ENCODE measurements at places on chromosomes 1 and 21.

- no peak for DNase-seq
Observed at GRCh38 chr1:89641781-89642180, 8.9 kb downstream of the LRRC8C start.

GRCh38 chr21:42242611-42243010 lies 23.7 kb downstream of the ABCG1 start:
- DNase-seq: no peak

DNA sequence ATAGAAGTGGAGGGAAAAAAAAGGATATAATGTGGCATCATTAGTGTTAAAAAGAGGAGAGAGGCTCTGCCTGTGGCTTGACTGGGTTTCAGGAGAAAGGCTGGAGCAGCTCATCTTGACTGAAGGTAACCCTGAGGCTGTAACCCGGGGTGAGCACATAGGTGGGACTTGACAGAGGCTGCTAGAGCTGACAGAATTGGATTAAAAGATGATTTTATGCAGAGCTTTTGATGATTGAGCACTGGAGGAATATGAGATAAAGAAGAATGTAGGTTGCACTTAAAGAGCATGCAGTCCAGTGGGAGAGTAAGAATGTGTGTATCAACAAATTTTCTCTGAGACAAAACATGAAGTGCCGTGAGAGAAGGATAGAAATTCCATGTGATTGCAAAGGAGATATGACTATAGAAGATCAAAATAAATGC lies 17.3 kb downstream of the LAMC1 start:
- no peak for DNase-seq

DNA sequence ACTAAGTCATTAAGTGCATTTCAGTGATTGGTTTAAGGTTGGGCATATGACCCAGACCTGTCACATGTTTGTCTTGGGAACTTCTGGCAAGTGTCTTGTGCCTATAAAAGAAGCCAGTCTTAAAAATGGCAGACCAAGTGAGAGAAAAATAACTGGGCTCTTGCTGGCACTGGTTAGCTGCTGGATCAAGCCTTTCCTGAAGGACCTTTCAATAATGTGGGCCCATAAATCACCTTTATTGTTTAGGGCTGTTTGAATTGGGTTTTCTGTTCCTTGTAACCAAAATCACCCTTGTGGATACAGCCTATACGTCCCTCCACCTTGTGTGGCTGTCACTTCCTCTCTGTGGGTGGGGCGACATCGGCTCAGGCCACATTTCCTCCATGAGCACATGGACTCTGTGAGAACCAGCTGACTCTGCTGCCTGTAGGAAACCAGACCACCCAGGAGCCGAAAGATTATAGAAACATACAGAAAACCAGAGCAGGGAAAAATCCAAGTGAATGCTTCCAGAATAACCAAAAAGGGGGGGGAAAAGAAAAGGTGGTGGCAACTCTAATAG lies 25.6 kb upstream of the WNT4 start:
- DNase-seq: no peak

GRCh38 chr21:34942911-34943310 lies 106.2 kb downstream of the RUNX1 start:
- no peak for DNase-seq

DNA sequence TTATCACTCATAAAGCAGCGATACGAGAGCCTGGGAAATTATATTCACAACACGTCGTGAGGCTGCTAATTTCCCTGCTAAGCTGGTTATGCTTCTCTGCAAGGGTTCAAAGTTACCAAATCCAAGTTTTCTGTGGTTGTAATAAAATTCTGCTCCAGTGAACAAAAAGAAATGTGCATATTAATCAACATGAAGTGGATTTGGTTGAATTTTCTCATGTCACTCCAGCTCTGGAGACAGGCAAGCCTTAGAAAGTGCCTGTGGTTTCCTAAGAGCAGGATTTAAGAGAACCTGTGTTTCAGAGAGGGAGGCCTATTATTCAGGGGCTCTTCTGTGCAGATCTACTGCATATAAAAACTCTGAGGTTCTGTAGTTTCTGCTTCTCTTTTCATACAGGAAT lies 87.5 kb downstream of the WLS start:
- DNase-seq: no peak

- DNase-seq: no peak
Observed at GRCh38 chr21:37675202-37675801, 241.0 kb downstream of the KCNJ6 start.

DNA sequence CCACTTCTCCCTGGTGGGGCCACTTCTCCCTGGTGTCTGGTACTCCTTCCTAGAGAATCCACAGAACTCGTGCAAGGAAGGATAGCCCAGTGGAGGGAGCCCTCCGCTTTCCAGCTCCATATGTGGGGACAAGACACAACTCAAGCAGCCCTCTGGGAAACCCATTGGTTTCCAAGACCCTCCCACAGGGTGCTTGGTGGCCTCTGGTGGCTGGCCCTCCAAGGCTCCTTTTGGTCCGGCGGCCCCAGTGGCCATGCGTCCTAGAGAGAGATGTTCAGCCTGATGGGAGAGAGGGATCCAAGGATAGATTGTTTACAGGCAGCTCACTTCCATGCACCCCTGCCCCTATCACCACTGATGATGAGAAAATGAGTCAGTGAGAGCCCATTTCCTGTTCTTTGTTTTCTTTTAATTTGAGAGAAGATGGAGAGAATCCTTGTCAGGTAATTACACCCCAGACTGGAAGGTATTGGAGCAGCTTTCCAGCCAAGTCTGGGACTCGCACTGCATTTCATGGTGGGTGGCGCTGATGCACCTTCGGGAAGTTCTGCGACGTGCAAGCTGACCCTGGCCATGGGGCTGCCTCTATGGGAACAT lies 486.2 kb upstream of the VAMP3 start:
- DNase-seq: no peak

- no peak for DNase-seq
Observed at GRCh38 chr1:173114346-173114745, 63.6 kb upstream of the TNFSF18 start.
